ENCODE measurements at places on chromosomes 11 and 22. TPM values are rescaled to one million over a fixed set of nuclear protein-coding genes. Genes with fewer than 3 reads are reported as not detected.

GRCh38 chr11:69367211-69367964 is 73.4 kb downstream of the MYEOV start:
- DNase-seq: no peak

DNA sequence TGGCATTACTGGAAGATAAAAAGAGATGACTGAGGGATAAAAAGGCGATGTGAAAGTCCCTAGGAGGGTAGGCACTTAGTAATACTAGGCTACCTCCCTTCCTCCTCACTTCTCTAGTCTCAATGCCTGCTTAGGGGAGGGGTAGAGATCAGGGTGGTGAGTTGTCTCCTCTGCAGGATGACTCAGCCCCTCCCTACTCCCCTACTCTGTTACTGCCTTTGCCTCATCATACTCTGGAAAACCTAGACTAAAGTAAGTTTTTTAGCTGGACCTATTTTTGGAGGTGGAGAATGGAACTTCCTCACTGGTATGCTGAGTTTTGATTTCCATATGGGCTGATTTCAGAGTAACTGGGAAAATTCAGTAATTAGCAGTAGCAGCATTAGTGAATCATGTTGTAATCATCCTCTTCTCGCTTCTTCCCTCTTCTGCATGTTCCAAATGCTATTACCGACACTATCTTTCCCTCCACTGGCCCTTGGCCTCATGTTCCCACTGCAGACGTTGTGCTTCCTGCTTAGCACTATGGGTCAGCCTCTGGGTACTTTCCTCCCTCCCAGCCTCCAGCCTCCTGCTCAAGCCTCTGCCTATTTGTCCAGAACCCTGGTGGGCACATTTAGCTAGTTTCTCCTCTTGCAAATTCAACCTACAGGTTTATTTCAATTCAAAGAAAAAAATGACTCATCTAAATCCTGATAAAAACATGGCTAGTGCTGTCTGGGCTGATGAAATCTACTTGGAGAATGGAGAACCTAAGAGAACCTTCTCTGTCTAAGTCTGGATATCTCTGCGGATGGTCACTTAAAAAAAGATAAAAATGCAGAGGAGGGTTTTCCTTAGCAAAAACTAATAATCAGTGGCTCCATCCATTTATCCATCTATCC is 281.7 kb downstream of the ST3GAL4 start:
- DNase-seq: no peak

DNA sequence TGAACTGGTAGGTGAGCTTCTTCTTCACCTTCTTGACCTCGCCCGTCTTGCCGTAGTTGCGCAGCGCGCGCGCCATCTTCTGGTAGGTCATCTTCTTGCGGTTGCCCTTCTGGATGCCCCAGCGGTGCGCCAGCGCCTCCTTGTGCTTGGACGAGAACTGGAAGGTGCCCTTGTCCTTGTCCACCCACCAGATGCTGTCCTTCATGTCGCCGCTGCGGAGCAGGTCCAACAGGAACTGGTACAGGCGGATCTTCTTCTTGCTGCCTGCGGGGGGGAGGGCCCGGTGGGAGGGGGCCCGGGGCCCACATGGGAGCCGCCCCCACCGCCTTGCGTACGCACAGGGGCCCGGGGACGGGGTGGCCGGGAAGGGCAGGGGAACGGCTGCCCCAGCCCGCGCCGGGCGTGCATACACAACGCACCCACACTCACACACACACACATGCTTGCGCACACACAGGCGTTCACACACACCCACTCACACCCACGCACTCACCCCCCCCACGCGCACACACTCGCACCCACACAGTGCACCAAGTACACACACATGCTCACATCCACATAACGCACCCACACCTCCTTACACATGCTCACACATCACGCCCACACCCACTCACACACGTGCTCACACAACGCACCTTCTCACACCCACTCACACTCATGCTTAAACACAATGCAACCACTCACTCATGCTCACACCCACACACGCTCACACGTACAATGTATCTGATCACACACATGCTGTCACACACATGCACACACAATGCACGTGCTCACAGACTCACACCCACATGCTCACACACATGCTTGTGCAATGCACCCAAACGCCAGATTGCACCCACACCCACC is 3.0 kb upstream of the MYBPC3 start:
- DNase-seq: peak; percentile 91

DNA sequence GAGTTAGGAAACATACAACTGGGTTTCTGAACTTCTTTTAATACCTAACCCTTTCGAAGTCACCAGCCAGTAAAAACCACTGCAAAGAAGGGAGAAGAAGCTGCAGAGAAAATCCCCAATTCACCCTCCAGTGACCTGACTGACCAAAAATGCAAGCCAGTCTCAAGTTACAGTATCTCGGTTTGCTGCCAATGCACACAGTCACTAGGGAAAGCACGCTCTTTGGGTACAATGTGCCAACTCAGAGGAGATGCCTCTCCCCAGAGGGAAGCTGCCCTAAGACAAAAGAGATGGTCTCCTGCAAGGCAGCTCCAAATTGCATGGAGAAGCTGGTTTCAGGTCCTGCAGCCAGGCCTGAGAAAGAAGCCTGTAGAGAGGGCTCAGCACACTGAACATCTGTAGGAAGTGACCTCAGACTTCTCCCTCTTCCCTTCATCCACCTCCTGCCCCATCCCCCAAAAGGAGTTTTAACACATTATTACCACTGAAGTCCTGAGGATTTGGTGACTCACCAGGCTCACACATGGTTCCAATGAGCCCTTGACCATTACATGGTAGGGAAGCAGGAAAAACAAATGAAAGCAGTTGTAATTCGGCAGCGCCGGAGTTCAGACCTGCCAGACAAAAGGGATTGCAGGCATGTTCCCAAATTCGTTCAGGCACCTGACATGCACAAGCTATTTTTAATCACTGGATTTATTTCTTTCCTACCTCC is 90.1 kb downstream of the ETS1 start:
- DNase-seq: peak; percentile 97

- DNase-seq: no peak
Observed at GRCh38 chr11:104098555-104098954, 62.1 kb downstream of the DDI1 start.

PANX2 gene
- polyA plus RNA-seq: 0.24 TPM

RFPL2 gene
- 0.14 TPM for polyA plus RNA-seq

MPZL2 gene
- 1.7 TPM for polyA plus RNA-seq

All from muscle of back (tissue), 13 donors.